SJSA1 (cell line): ENCODE measurements at places on chromosomes 5 and 9.
A peak's percentile ranks its signal among the peaks of the same experiment; 100 is the strongest.

- H3K27ac ChIP-seq: peak overlapping the region; percentile 70
- H3K4me1 ChIP-seq: peaks cover 20% of the 10 kb centered on the region
- H3K36me3 ChIP-seq: no peaks in the 10 kb centered on the region
- no peak overlapping the region for H3K4me3 ChIP-seq
- no peaks in the 10 kb centered on the region for H3K27me3 ChIP-seq
Measured at GRCh38 chr5:82661933-82662332, 383.8 kb upstream of the RPS23 start.

DNA sequence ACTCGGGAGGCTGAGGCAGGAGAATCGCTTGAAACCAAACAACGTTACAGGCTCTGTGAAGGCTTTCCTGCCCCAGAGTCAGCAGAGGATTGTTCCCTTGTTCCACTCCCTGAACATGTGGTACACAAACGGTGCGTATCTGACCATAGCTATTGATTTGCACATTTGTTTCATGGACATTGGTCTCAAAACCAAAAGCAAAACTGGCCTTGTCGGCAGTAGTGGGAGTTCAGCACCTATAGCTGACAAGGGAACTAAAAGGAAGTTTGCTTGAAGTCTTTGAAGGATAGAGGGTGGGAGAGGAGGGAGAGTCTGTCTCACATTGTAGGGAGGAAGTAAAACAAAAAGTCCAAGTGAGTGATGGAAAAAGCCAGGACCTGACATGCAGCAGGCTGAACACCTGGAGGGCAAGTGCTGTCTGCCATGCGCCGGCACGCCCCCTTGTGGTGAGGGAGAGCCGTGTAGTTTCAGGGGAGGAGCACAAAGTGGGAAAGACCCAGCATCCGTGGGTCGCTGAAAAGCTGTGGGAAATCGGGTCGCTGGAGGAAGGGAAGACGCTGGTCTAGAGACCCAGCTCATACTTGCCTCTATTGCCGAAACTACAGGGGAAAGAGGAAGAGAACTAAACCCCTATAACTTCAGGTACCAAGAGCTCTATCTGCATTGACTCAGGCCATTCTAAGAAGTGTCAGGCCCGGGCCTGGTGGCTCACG lies 58.0 kb downstream of the RAD23B start:
- DNase-seq: peak; percentile 67
- no peak overlapping the region for H3K4me3 ChIP-seq
- H3K36me3 ChIP-seq: peaks cover 5% of the 10 kb centered on the region; the same call in 1 of the 2 replicates
- no peak overlapping the region for H3K27ac ChIP-seq
- H3K27me3 ChIP-seq: no peaks in the 10 kb centered on the region

GRCh38 chr9:21686738-21687137 lies 115.7 kb upstream of the MTAP start:
- H3K27me3 ChIP-seq: no peaks in the 10 kb centered on the region
- H3K4me1 ChIP-seq: peaks cover 53% of the 10 kb centered on the region
- no peaks in the 10 kb centered on the region for H3K36me3 ChIP-seq
- no peak for DNase-seq
- no peak overlapping the region for H3K4me3 ChIP-seq
- H3K27ac ChIP-seq: no peak overlapping the region

GRCh38 chr5:172881691-172882370 lies 47.8 kb downstream of the ERGIC1 start:
- H3K36me3 ChIP-seq: peaks cover 18% of the 10 kb centered on the region
- H3K27ac ChIP-seq: peak overlapping the region; percentile 69
- H3K4me1 ChIP-seq: peaks cover 32% of the 10 kb centered on the region

GRCh38 chr9:129726322-129727160 lies 26.3 kb downstream of the PTGES start:
- H3K27ac ChIP-seq: peak overlapping the region; percentile 13; the same call in 1 of the 2 replicates
- no peaks in the 10 kb centered on the region for H3K27me3 ChIP-seq
- no peaks in the 10 kb centered on the region for H3K36me3 ChIP-seq
- H3K4me3 ChIP-seq: no peak overlapping the region
- DNase-seq: peak; percentile 81

- H3K36me3 ChIP-seq: no peaks in the 10 kb centered on the region
- H3K4me3 ChIP-seq: no peak overlapping the region
- peaks cover 3% of the 10 kb centered on the region; the same call in 1 of the 2 replicates for H3K4me1 ChIP-seq
- no peaks in the 10 kb centered on the region for H3K27me3 ChIP-seq
- no peak for DNase-seq
- H3K27ac ChIP-seq: no peak overlapping the region
Measured at GRCh38 chr5:58317009-58317408, 142.9 kb downstream of the PLK2 start.

GRCh38 chr9:91930475-91930874 lies 19.6 kb downstream of the ROR2 start:
- H3K4me3 ChIP-seq: no peak overlapping the region
- H3K36me3 ChIP-seq: no peaks in the 10 kb centered on the region
- H3K4me1 ChIP-seq: no peaks in the 10 kb centered on the region
- no peak overlapping the region for H3K27ac ChIP-seq

DNA sequence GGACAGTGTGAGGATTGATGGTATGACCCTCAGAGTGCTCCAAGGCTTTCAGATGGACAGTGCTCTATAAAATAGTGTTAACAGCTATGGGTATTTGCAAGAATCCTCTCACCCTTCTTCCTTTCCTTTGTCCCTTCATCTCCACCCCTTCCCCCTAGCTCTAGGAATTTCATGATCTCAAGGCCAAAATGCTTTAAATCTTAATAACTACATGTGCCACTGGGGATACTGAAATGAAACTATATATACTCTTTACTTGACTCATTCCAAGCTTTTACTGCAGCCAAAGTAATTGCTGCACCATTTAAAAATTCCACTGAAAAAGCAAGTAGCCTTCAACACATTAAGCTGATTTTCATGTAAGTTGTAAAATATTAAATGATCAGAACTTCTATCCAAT lies 361.6 kb upstream of the SLC30A5 start:
- no peak overlapping the region for H3K4me3 ChIP-seq
- no peak overlapping the region for H3K27ac ChIP-seq
- DNase-seq: no peak

DNA sequence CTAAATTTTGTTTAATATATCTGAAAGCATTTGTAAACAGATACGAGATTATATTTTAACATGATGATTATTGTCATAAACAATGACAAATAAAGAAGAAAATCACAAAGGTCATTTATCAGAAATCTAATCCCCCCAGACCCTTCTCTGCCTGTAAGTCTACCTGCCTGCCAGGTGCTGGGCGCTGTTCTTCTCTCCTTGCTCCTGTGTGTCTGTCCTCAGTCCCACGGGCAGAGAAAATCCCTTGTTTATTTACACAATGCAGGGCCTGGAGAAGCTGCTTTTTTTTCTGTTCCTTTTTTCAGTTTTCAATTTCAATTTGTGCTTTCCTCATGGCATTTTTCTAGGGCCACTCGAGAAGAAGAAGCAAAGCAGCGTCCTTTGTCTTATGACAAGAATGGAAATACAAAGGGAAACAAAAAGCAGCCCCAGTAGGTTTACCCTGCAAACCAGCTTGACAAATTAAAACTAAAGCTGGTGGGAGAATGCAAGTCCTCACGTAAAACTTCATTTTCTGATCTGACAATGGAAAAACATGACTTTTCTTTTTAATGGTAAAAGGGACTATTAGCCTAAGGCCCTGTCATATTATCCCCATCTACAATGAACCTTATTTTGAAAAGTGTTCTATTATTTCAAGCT lies 282.4 kb upstream of the KLF9 start:
- no peaks in the 10 kb centered on the region for H3K4me1 ChIP-seq
- H3K4me3 ChIP-seq: no peak overlapping the region
- no peak for DNase-seq
- no peaks in the 10 kb centered on the region for H3K27me3 ChIP-seq

DNA sequence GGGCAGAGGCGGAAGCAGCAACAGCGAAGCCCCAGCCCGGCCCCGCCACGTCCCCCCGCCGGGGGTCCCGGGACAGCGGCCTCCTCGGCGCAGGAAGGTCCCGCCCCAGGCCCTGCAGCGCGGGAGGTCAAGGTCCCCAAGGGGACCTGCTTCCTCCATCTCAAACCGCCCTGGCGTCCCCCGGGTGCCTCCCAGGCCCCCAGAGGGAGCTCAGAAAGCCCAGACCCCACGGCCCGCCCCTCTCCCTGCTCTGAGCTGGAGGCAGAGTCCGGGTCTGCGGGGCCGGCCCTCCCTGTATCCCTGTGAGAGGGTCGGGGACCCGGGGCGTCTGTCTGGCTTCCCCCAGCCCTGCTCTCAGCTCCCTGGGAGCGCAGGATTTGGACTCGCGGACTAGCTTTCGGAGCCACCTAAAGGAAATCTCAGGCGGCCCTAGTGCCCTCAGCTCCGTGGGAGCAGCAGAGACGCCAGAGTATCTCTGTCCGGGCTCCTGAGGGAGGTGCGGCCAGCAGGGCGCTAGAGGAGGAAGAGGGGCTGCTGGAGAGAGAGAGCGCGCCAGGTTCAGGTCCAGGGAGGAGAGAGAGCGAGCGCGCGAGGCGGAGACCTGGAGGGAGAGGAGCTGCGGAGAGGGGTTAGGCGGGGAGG lies 30.7 kb downstream of the EXOC3 start:
- peaks cover 29% of the 10 kb centered on the region for H3K36me3 ChIP-seq

- H3K27me3 ChIP-seq: no peaks in the 10 kb centered on the region
- no peak overlapping the region for H3K4me3 ChIP-seq
- no peak for DNase-seq
- peaks cover 18% of the 10 kb centered on the region for H3K4me1 ChIP-seq
- no peak overlapping the region for H3K27ac ChIP-seq
- H3K36me3 ChIP-seq: no peaks in the 10 kb centered on the region
Measured at GRCh38 chr5:14928661-14929060, 57.1 kb upstream of the ANKH start.

DNA sequence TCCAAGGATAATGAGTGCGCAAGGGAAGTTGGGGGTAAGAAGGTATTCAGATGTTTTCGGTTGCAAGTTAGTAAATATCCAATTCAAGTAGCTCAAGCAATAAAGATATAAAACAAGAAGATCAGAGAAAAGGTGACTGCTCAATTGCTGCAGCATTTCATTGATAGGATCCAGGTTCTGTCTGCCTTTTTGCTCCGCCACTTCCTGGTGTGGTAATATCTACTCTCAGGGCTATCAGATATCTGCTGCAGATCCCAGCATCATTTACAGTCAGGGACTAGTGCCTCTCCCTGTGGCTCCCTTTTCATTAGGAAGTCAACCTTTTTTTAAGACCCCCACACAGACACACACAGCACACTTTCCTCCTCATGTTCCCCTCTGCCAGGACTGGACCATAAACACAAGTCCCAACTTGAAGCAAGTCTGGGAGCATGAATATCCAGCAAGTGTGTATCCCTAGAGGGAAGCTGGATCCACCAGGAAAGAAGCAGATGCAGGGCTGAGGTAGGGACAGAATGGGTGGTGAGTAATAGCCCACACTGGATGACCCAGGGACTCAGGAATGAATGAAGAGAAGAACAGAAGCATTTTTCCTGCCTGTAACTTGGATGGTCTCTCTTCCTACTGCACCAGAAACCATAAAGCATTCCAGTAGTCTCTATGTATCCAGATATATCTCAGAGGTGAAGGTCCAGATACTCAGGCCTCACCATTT lies 53.7 kb downstream of the ZNF622 start:
- H3K27me3 ChIP-seq: peaks cover 10% of the 10 kb centered on the region; the same call in 1 of the 2 replicates
- no peak overlapping the region for H3K4me3 ChIP-seq
- no peaks in the 10 kb centered on the region for H3K36me3 ChIP-seq

- no peak overlapping the region for H3K4me3 ChIP-seq
- peaks cover 1% of the 10 kb centered on the region for H3K27me3 ChIP-seq
- DNase-seq: no peak
- no peak overlapping the region for H3K27ac ChIP-seq
Measured at GRCh38 chr9:125883565-125884217, 136.5 kb downstream of the PBX3 start.

GRCh38 chr5:137275083-137275482 lies 224.0 kb downstream of the SPOCK1 start:
- H3K4me1 ChIP-seq: peaks cover 6% of the 10 kb centered on the region
- H3K4me3 ChIP-seq: no peak overlapping the region
- H3K27me3 ChIP-seq: peaks cover 3% of the 10 kb centered on the region; the same call in 1 of the 2 replicates
- no peak overlapping the region for H3K27ac ChIP-seq

- no peak for DNase-seq
- H3K36me3 ChIP-seq: no peaks in the 10 kb centered on the region
- H3K27me3 ChIP-seq: no peaks in the 10 kb centered on the region
- H3K4me3 ChIP-seq: no peak overlapping the region
- H3K27ac ChIP-seq: no peak overlapping the region
Measured at GRCh38 chr9:77598524-77598923, 49.6 kb downstream of the GNA14 start.

GRCh38 chr5:122880170-122880689 lies 34.8 kb downstream of the SNX24 start:
- H3K36me3 ChIP-seq: peaks cover 9% of the 10 kb centered on the region; the same call in 1 of the 2 replicates
- no peak overlapping the region for H3K4me3 ChIP-seq
- H3K4me1 ChIP-seq: peaks cover 8% of the 10 kb centered on the region; the same call in 1 of the 2 replicates

DNA sequence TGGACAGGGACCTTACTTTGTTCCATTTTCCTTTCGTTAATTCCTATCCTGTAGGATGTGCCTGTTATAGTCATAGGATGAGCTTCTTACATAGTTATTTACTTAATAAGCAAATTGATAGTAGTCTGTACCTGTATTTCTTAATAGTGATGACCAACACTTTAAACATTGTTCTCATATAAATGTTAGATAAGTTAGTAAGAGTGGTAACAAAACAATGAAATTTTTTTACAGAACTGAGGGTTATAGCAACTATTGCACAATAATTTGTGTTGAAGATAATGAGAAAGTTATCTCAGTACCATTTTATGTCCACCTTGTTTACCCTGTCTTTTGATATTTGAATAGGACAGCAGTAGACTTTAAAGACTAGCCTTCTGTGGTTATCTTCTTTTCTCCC lies 162.9 kb upstream of the ELL2 start:
- H3K27me3 ChIP-seq: no peaks in the 10 kb centered on the region
- H3K4me3 ChIP-seq: no peak overlapping the region

DNA sequence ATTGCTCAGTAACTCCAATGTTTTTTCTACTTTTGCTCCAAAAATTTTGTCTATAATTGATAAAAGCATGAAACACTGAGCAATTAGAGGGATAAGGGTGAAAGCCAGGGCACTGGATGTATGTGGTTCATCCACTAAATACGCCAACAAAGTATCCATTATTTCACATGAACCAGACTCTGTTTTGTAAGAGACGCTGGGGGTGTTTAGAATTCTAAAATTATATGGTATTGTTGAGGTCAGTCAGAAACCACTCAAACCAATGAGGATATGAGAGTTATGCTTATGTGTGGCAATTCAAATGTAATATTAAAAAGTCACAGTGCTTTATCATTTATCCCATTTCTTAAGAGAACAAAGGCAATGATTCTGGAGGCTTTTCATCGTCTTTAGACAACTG lies 220.2 kb downstream of the EFNA5 start:
- no peaks in the 10 kb centered on the region for H3K27me3 ChIP-seq
- no peak overlapping the region for H3K4me3 ChIP-seq
- H3K36me3 ChIP-seq: no peaks in the 10 kb centered on the region
- H3K27ac ChIP-seq: no peak overlapping the region
- DNase-seq: no peak

DNA sequence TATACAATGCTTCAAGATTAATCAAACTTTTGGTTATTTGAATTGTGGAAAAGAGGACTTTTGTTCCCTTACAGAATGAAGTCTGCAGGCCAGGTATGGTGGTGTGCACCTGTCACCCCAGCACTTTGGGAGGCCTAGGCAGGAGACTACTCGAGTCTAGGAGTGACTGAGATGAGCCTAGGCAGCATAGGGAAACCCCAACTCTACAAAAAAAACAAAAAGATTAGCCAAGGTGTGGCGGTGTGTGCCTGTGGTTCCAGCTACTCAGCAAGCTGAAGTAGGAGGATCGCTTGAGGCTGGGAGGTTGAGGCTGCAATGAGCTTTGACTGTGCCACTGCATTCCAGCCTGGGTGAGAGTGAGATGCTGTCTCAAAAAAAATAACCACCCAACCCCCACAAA lies 9.3 kb downstream of the CCNH start:
- H3K27me3 ChIP-seq: no peaks in the 10 kb centered on the region
- DNase-seq: no peak
- peaks cover 95% of the 10 kb centered on the region for H3K36me3 ChIP-seq
- H3K27ac ChIP-seq: no peak overlapping the region
- H3K4me1 ChIP-seq: no peaks in the 10 kb centered on the region
- no peak overlapping the region for H3K4me3 ChIP-seq

- no peak overlapping the region for H3K27ac ChIP-seq
- no peak for DNase-seq
- no peaks in the 10 kb centered on the region for H3K36me3 ChIP-seq
Measured at GRCh38 chr9:137514691-137515337, 35.4 kb downstream of the PNPLA7 start.
